NCI-H2107 (cell line): ENCODE measurements at places on chromosomes 5 and 9.

- peak; percentile 12 for DNase-seq
These were observed 721 bp downstream of the PTGES start for GRCh38 chr9:129751841-129752801.

GRCh38 chr5:10595672-10596309 lies 31.9 kb downstream of the ANKRD33B start:
- no peak for DNase-seq

DNA sequence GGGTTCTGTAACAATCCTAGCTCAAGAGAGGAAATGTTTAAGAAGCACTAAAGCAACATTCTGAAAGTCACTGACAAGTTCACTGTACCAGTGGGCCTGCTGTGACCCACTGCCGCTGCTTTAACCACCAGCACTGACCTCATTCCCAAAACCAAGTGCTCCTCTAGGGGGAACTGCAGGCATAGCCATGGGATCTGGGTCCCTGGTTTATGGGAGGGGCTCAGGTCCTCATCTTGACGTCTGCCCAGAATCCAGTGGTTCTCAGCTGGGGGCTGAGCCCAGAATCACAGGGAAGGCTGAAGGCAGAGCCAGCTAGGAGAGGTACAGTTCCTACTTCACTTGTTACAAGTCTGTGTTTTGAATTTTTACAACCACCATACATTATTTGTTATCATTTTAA lies 36.1 kb upstream of the SLC2A8 start:
- DNase-seq = no peak

- no peak for DNase-seq
These were observed 75.7 kb downstream of the WNK2 start for GRCh38 chr9:93259490-93260262.

DNA sequence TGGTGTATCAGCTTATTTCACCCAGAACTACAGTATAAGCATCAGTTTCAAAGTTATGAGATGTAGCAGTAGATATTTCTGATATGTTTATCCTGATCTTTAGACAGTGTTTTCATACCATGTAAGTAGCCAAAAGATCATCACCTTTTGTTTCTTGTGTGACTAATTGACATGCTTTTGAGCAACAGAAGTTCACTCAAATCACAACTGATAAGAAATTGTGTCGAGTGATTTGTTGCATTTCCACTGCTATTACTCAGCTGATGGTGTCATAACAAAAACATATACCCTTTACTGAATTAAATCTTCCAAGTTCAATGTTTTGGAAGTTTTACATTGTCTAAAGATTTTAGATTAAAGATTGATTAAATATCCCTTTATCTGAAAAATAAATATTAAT lies 324.5 kb downstream of the TUSC1 start:
- DNase-seq = no peak

DNA sequence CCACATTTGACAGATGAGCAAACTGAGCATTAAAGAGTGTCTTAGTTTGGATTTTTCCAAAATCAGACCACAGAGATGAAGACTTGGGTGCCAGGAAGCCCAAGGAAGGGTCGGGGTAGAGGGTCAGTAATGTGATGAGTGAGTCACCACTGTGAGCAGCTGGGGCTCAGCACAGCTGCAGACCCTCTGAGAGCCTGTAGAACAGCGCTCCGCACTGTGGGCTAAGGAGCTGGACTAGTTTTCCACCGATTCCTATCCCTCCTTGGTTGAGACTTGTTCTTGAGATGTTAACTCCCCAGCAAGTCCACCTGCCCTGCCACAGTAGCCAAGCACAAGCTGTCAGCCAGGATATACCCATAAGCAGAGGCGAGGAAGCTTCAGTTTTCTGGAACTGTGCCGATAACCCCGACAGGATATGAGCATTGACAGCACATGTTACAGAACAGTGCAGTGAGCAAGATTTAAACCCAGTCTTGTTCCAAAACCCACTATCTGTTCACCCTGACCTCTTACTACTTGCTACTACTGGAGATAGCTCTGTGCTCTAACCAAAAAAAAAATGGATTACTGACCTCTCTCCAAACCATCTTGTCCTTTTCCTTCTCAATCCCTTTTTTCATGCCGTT lies 31.8 kb downstream of the EGFLAM start:
- no peak for DNase-seq

DNA sequence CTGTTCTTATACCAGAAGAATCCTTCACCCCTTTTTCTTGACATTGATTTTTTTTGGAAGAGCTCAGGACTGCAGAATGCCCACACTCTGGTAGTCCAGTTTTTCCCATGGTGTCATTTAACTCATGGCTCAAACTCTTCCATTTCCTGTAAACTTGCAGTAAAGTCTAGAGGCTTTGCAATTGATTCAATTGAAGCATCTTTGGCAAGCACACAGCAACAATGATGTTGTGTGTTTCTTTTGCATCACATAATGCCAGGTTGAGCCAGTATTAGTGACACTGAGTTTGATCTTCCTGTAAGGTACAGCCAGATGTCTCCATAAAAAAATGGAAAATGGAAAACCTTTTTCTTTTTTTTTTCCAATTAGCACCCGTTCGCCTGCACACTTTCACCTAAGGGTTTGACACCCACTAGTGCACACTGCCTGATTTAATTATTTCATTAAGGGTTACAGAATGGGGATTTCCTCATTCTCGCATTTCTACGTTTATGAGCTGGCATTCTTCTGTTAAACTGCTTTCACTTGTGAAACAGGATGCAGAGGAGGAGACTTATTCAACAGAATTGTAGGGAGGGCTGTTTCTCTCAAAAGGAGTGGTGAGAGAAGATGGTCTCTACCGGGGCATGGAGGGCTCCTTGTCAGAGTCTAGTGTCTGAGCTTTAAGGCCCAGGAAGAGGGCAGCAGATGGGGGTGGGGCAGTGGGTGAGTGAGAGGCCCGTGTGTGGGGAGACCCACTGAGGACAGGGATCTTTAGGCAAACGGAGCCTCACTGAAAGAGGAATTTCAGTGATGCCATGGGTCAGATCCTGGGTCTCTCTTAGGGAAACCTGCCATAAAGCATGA lies 2.2 kb upstream of the S1PR3 start:
- no peak for DNase-seq

- DNase-seq = no peak
These were observed 417.7 kb downstream of the IRX1 start for GRCh38 chr5:4013106-4013898.

DNA sequence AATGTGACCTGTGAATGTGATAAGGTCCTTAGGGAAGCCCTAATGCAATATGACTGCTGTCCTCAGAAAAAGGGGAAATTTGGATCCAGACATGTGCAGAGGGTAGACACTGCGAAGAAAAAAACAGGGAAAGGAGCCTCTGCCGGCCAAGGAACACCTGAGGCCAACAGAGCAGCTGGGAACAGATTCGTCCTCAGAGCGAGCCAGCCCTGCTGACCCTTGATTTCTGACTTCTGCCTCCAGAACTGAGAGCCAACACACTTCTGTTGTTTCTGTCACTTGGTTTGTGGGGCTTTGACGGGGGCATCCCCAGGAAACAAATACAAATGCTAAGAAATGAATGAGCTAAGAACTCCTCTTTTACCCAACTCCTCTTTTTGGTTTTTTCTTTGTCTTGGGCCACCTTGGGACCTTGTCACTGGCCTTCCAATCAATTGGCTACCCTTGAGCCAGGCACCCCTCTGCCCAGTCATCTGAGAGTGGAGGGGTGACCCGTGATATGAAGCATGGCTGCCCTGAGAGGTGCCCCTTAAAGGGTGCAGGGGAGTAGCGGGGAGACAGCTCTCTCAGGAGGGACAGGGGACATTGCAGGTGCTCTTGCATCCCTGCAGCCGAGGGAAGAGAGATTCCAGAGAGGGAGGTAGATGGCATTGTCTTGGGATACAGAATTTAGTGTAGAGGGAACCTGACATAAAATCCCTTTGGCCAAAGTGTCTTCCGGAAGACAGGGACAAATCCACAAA lies 16.9 kb downstream of the TMOD1 start:
- DNase-seq = no peak

- DNase-seq = no peak
These were observed 821.3 kb upstream of the TYRP1 start for GRCh38 chr9:11871852-11872251.

GRCh38 chr5:170603109-170603508 lies 99.3 kb downstream of the KCNIP1 start:
- DNase-seq = no peak

DNA sequence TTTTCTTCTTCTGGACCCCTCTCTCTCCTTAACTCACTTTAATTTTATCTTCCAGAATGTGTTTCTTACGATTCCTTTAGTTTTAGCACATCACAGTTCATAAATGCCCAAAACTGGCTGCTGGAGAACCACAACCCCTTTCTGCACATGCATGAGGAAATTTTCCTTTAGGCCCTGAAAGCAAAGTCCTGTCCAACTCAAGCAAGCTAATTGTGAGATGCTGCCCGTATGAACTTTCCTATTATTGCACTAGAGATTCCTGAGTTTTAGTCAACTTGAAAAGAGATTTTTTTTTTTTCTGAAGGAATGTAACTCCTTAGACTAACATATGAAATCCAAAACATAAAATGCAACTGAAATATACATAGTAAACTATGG lies 52.1 kb upstream of the DAB2 start:
- no peak for DNase-seq

DNA sequence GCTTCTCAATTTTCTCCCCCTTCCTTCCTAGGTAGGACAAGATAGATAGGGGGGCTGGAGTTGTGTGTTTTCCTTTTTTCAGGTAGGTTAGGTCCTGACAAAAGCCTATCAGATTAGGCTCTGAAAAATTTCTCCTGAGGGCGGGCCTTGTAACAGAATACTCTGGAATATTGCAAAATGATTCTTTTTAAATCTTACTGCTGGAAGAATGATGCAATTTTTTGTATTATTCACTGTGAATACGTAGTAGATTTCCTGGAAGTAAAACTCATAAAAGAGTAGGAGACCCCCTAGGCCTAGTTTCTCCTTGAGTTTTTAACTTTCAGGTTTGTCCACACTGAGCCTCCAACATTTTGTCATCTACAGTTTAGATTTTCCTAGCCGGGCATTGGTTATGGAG lies 1701.8 kb downstream of the EFNA5 start:
- DNase-seq = no peak

- no peak for DNase-seq
These were observed 53.1 kb downstream of the SVEP1 start for GRCh38 chr9:110526426-110526825.

- no peak for DNase-seq
These were observed 22.7 kb upstream of the PRLR start for GRCh38 chr5:35252963-35253362.

- DNase-seq = no peak
These were observed 45.2 kb upstream of the SEMA4D start for GRCh38 chr9:89543111-89543510.

DNA sequence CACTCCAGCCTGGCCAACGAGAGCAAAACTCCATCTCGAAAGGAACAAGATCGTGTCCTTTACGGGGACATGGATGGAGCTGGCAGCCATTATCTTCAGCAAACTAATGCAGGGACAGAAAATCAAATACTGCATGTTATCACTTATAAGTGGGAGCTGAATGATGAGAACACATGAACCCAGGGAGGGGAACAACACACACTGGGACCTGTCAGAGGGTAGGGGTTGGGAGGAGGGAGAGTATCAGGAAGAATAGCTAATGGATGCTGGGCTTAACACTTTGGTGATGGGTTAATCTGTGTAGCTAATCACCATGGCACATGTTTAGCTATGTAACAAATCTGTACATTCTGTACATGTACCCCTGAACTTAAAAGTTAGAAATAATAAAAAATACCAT lies 40.9 kb downstream of the NMUR2 start:
- no peak for DNase-seq

DNA sequence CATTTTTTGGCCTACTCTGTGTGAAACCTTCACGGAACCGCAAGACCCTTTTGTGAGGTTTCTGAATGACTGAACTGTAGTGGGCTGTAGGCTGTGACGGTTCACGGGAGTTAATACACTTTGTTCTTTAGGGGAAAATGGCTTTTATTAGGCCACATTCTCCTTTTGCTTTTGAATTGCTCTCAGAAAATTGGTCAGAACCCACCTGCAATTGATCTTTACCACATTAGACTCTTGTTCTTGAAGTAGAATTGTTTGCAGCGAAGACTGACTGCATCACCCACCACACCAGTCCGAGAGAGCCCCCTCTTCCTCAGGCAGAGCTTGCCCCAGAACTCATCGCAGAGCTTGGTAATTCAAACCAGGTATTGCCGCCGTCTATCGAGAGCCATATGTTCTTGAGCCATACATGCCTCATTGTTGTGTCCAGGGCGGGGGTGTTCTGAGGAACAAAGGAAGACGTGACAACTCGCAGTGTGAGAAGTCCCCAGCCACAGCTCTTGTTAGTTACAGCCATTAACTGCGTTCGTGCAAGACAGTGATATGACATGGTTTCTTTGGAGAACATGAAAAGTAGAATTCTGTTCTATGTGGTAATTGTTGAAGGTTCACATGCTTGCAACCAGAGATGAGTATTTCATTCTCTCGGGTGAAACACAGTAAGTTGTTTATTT lies 166.4 kb upstream of the OTULINL start:
- no peak for DNase-seq

- no peak for DNase-seq
These were observed 161.9 kb downstream of the ARHGAP26 start for GRCh38 chr5:142931896-142932686.

DNA sequence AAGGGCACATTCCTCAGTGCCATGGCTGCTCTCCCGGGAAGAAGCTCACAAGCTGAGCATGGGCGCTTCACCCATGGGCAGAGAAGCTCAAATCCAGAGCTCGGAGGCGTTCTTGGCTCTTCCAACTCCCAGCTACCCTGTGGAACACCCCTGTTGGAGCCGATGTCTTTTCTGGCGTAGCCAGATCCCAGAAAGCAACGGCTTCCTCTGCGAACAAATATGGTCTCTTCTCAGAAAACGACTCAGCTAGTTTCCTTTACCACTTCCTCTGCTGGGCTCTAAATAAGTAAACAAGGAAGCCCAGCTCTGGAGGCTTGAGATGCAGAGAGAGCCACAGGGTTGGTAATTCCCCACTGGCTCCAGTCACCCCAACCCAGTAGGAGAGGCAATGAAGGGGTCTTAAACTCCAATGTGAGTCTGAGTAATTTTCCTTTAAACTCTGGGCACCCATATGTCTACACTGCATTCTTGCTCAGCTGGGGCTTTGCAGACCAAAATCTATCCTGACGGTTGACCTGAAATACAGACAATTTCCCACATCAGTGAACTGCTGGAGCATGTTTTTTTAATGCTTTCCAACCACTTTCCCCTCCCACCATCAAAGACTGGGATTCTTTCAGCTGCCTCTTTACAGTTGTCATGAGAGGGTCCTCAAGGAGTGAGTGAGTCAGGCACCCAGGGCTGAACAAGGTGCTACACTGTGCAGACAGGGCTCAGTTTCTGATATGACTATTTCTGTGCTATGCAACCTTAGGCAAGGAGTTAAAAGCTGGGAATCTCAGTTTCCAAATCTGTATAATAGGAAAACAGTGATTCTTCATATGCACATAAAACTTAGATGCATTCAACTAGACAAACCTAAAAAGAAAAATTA lies at the start of gene LCP2:
Gene LCP2, minus strand, starts transcription at position 189 of the 874 bp plus-strand sequence. Its CDS starts 166 bp downstream, at position 23.
- DNase-seq = no peak

- no peak for DNase-seq
These were observed 59.3 kb downstream of the ASTN2 start for GRCh38 chr9:117355542-117355941.

- DNase-seq = no peak
These were observed 36.0 kb downstream of the MED27 start for GRCh38 chr9:132043708-132044107.
